ENCODE measurements at places on chromosomes 3 and 15.

GRCh38 chr3:105613120-105613519 lies 246.4 kb downstream of the ALCAM start:
- no peak for DNase-seq

DNA sequence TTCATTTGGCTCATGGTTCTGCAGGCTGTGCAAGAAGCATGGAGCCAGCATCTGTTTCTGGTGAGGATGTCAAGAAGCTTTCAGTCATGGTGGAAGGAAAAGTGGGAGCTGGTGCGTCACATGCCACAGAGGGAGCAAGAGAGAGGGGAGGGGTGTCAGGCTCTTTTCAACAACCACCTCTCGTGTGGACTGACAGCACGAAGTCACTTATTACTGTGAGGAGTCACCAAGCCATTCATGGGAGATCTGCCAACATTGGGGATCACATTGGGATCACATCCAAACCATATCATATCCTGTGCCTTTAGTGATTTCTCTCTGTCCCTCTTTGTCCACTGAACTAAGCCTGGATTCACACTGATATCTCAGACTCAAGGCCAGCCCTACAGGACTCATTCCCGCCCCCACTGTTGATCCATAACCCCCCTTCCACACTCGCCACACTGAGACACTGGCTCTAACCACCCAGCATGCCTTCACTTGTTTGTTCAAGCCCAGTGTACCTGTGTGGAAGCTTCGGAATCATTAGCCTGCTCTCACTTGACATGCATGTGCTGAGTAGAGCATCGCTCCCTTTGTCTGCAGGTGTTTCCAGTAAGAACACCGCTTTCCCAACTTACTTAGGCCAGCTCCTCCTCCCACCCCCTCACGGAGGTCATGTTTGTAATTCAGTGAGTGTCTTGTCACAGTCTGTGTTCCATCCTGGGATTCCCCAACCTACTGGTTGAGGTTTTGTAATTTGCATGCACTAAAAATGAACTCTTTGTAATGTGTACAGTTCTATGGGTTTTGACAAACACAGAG lies 132.2 kb downstream of the KLF13 start:
- DNase-seq, result no peak

- no peak for DNase-seq
Measured at GRCh38 chr3:39573392-39573791, 105.9 kb downstream of the MOBP start.

- no peak for DNase-seq
Measured at GRCh38 chr15:68224546-68225250, 4.8 kb downstream of the CLN6 start.

GRCh38 chr3:62496503-62496902 lies 123.2 kb upstream of the FEZF2 start:
- DNase-seq, result no peak

DNA sequence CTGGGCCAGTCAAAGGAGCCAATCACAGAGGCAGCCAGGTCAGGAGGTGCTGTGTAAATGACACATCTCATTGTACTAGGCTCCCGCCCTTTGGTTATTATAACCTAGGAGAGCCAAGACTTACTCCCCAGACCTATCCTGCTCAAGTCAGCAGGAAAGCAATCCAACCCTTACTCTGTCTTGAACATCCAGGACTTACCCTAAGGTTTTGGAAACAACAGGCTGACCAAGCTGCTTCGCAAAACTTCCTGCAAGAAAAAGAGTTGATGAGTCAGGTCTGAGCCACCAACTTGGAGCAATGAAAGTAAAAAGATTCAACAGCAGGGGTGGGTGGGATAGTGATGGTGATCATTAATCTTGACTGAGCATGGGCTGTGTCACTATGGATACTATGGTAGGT lies 144.4 kb downstream of the MYLK start:
- no peak for DNase-seq

GRCh38 chr15:68528626-68529290 lies 50.0 kb upstream of the CORO2B start:
- DNase-seq, result no peak

DNA sequence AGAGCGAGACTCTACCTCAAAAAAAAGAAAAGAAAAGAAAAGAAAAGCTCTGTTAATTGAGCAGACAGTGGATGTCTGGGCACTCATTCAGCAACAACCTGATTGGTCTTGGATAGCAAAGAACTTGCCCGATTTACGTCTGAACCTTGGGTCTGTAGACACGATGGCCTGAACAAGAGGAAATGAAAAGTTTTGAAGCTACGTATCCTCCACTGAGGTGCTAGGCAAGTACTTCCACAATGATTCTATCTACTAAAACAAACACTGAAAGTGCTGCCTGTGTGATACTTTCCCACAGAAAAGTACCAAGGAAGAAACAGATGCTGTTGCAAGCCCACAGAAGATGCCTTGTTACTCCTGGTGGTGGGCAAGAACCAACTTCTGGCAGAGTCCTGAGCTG lies 21.8 kb upstream of the MUSTN1 start:
- no peak for DNase-seq

DNA sequence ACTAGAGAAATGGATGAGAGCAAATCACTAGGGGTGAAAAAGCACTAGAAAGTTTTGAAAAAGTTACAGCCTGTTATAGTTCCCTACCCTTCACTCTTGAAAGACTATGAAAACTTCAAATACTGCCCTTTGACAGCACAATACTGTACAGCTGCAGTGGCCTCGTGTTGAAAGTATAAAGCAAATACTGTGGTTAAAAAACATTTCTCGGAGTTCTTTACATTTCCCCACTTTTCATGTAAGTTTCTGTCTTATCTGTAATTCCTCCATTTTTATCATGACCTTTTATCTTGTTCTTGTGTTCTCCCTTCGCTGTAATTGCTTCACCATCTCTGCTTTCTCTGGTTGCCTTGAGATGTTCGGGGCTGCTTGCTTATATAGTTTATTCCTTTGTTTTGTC lies 423.8 kb upstream of the CFAP20DC start:
- DNase-seq, result no peak

DNA sequence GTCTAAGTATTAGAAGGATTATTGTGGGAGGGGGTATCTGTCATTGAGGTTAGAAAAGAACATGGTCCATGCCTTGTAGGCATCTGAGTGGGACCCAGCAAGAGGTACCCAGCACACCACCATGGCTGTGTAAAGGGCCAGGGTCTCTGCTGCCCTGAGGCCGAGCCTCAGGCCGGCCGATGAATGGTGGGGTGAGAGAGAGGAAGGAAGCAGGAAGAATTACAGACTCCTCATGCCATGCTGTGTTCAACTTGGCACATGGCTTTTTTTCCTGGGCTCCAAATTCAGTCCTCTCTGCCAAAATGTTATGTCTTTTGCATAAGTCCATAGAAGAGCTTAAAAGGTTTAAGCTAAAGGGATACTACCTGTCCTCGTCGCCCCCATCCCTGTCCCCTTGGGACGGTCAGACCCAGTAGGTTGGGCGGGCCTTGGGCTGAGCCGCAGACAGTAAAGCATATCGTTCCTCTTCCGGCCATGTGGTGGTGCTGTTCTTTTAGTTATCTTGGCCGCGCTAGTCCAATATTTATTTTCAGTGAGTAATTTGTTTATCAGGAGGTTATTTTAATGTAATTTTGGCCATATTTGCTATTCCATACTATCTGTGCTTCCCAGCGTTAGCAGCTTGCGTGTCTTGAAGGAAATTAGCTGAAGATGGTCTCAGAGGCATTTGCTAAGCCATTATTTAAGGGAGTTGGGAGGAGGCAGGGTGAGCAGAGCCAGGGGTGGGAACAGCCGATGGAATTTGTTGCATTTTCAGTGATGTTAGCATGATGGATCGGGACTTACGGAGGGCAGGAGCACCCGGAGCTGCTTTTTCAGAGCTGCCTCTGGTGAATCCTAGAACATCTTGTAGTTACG lies 152.4 kb downstream of the AGBL1 start:
- DNase-seq, result peak; percentile 51

Measured in femur (tissue), 1 donor.